Foreskin keratinocyte (primary cell): ENCODE measurements at places on chromosomes 12 and 14. TPM values are rescaled to one million over a fixed set of nuclear protein-coding genes. Genes with fewer than 3 reads are reported as not detected.

GRCh38 chr12:40152783-40153383 lies 47.0 kb upstream of the SLC2A13 start:
- DNase-seq = peak; percentile 32

GZMB gene
- total RNA-seq = not detected in 2 replicates

DNA sequence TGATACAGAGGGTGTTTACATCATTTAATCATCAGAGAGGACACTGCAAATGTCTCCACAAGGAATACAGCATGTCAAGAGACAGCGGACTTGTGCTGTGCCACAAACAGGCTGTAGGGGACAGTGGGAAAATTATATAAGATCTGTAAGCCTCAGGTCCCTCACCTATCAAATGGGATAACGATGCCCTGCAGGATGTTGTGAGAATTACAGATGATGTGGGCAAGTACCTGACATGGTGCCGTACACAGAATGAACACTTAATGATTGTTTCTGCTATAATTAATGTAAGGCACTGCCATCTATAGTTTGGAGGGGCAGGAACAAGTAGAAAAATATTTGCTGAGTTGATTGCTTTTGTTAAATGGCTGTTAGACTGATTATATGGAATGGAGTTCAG lies 81.9 kb upstream of the GTF2A1 start:
- no peak for DNase-seq

DNA sequence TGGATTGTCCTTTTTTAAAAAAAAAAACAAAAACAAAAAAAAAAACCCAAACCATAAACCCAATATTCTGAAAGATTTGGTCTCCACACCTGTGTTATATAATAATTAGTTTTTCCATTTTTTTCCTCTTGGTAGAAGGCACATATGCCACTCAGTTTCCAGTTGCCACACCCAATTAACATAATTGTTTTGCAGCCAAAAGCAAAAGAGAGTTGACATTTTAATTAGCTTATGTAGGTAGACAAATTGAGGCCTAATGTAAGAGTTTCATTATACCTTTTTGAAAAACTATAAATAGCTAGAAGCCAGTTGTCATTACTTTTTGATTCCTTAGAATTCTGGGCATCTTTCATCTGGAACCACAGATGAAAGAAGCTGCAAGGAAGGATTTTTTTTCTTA lies 21.0 kb downstream of the PTPN11 start:
- no peak for DNase-seq

- DNase-seq = no peak
Measured at GRCh38 chr12:116852303-116852702, 28.9 kb downstream of the HRK start.

GRCh38 chr14:29168149-29168548 lies 401.6 kb downstream of the FOXG1 start:
- DNase-seq = no peak

GRCh38 chr12:129339336-129339735 lies 486.1 kb downstream of the GLT1D1 start:
- no peak for DNase-seq
